Astrocyte of the cerebellum (primary cell): ENCODE measurements at places on chromosomes 16 and 17.

- DNase-seq, result no peak
These were observed 172.5 kb downstream of the PRKCA start for GRCh38 chr17:66474806-66475497.

- DNase-seq, result no peak
These were observed 39.4 kb downstream of the MYH11 start for GRCh38 chr16:15817446-15817845.

- no peak for DNase-seq
These were observed 59.2 kb downstream of the ATP2C2 start for GRCh38 chr16:84427553-84427952.

- DNase-seq, result no peak
These were observed 130.3 kb downstream of the IRF8 start for GRCh38 chr16:86029131-86029741.

GRCh38 chr17:81252326-81252986 is 13.3 kb downstream of the NDUFAF8 start:
- no peak for DNase-seq

DNA sequence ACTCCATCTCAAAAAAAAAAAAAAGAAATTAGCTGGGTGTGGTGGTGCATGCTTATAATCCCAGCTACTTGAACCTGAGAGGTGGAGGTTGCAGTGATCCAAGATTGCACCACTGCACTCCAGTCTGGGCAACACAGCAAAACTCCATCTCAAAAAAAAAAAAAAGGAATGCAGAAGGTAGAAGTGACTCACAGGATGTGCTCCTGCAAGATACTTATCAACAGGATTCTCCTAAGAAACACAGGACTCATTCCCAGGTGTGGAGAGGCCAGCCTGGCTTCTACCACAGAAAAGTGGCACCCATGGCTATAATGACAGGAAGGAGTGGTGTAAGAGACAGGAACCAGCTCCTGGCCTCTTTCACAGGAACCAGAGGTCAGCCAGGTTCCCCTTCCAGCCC is 13.8 kb downstream of the ELMO3 start:
- no peak for DNase-seq

- DNase-seq, result no peak
These were observed 36.4 kb upstream of the CDC42EP4 start for GRCh38 chr17:73348018-73348828.
